ENCODE measurements at places on chromosomes 2 and 18. TPM values are rescaled to one million over a fixed set of nuclear protein-coding genes. Genes with fewer than 3 reads are reported as not detected.

AOX1 gene
- 19.1 TPM for total RNA-seq

CNGA3 gene
- not detected for total RNA-seq

RNF152 gene
- 0.99 TPM for total RNA-seq

ITGB6 gene
- not detected for total RNA-seq

ARHGEF33 gene
- not detected for total RNA-seq

FBXO48 gene
- not detected for total RNA-seq

CPLX4 gene
- not detected for total RNA-seq

DNMT3A gene
- 9.2 TPM for total RNA-seq

AP1S3 gene
- 22.2 TPM for total RNA-seq

LBH gene
- total RNA-seq, result 60.0 TPM

GRB14 gene
- total RNA-seq, result 1.4 TPM

THOC1 gene
- 28.1 TPM for total RNA-seq

CHRND gene
- total RNA-seq, result not detected

EEF1B2 gene
- 425 TPM for total RNA-seq

GPR155 gene
- total RNA-seq, result 23.3 TPM

RNU2-63P gene
- not detected for total RNA-seq

CHRNG gene
- not detected for total RNA-seq

UGT1A5 gene
- not detected for total RNA-seq

C1QL2 gene
- total RNA-seq, result not detected

SP140L gene
- 3.8 TPM for total RNA-seq

SLC8A1 gene
- total RNA-seq, result 11.1 TPM

TSPYL6 gene
- total RNA-seq, result not detected

MYO7B gene
- total RNA-seq, result 0.89 TPM

TDRD15 gene
- total RNA-seq, result not detected

ZSWIM2 gene
- total RNA-seq, result not detected

UCN gene
- 1.3 TPM for total RNA-seq

C2orf78 gene
- total RNA-seq, result not detected

ERBB4 gene
- 0.07 TPM for total RNA-seq

ZDBF2 gene
- total RNA-seq, result 4.1 TPM

LIMS2 gene
- total RNA-seq, result 0.53 TPM

FAM110C gene
- total RNA-seq, result not detected

FOXI3 gene
- not detected for total RNA-seq

SFTPB gene
- 0.16 TPM for total RNA-seq

KIF1A gene
- total RNA-seq, result not detected

DNAH6 gene
- not detected for total RNA-seq

C1D gene
- total RNA-seq, result 50.1 TPM

NETO1 gene
- not detected for total RNA-seq

PARD6G gene
- total RNA-seq, result 3.4 TPM

CROCC2 gene
- not detected for total RNA-seq

ZEB2 gene
- 13.3 TPM for total RNA-seq

PLEK gene
- not detected for total RNA-seq

SGPP2 gene
- total RNA-seq, result not detected

B3GNT2 gene
- 13.2 TPM for total RNA-seq

PLA2R1 gene
- total RNA-seq, result 0.36 TPM

POMC gene
- not detected for total RNA-seq

All from MG63 (cell line).